Endodermal cell (in vitro differentiated cells): ENCODE measurements at places on chromosomes 6 and 20.
A peak's percentile ranks its signal among the peaks of the same experiment; 100 is the strongest.

DNA sequence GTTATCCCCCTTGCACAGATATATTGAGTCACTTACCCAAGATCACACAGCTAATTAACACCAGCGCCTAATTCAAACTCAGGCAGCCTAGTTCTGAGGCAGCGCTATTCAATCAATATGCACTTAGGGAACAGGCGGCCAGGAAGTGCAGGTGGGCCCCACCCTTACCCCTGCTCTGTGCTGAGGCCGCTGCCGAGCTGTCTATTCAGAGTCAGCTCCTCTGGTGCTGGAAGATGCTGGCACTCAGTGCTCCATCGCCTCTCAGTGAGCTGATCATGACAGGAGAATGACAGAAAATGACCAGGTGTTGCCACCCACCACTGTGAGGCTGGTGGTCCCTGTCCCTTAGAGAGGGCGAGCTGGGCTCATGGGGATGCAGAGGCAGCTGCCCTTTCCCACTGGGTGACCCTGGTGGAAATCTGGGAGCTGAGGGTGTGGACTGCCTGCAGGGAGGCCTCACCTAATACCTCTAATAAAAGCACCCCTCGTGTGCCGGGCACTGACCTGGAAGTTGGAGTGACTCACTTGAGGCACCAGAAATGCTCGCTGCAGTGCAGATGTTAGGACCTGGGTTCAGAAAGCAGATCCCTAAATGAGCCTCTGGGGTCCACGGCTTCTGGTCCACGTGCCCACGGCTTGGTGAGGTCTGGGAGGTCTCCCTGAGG is 42.5 kb upstream of the CD93 start:
- DNase-seq, result no peak

DNA sequence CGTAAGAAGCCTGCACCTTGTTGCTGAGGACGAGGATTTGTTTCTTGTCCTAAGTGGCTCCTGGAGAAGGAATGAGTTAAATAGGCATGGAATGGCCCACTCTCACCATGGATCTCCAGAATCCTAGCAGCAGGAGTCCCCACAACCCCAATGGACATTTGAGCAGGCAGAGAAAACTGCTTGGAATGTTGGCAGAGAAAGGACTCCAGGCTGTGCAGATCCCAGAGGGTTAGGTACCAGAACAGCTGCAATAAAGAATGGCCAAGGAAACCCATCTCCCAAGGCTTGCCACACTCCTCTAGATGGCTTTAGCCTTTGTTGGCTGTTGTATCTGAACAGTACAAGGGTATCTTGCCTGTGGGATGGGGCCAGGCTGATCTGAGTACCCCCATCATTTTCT is 1415.7 kb upstream of the ADGRB3 start:
- DNase-seq, result no peak

DNA sequence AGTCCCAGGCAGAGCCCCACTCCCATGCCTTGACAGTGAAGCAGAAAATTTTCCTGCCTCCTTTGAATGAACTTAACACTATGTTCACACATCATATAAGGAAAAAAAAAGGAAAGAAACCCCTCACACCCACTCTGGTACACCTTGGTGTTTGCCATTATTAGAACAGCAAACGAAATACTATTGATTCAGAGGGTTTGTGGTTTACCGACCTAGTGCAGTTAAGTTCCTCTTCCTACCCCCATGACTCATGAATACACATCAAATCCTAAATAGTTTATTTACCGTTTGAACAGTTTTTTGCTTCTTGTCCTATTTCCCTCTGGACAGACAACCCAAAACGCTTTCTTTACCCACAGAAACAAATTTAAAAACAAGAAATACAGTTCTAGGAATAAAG is 237.7 kb downstream of the FOXA2 start:
- DNase-seq, result no peak

- DNase-seq, result no peak
Observed at GRCh38 chr6:146898069-146898887, 299.5 kb downstream of the ADGB start.

GRCh38 chr6:16006681-16007080 is 122.2 kb upstream of the MYLIP start:
- DNase-seq, result no peak

DNA sequence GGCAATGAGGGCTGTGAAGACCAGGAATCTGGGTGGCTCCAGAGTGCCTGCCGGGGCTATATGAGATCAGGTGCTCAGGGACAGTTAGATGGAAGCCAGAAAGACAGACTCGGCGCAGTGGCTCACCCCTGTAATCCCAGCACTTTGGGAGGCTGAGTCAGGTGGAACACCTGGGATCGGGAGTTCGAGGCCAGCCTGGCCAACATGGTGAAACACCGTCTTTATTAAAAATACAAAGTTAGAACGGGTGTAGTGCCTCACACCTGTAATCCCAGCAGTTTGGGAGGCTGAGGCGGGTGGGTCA is 43.4 kb downstream of the BCAS4 start:
- no peak for DNase-seq

GRCh38 chr20:1933465-1933870 is 38.3 kb downstream of the SIRPA start:
- no peak for DNase-seq

- DNase-seq, result no peak
Observed at GRCh38 chr6:106197441-106197840, 111.3 kb downstream of the PRDM1 start.

- no peak for DNase-seq
Observed at GRCh38 chr6:141482796-141483597, 649.7 kb upstream of the GJE1 start.

- no peak for DNase-seq
Observed at GRCh38 chr6:24408719-24409410, 6.1 kb downstream of the MRS2 start.

GRCh38 chr6:2783188-2783963 is 18.2 kb downstream of the WRNIP1 start:
- DNase-seq, result peak; percentile 75

DNA sequence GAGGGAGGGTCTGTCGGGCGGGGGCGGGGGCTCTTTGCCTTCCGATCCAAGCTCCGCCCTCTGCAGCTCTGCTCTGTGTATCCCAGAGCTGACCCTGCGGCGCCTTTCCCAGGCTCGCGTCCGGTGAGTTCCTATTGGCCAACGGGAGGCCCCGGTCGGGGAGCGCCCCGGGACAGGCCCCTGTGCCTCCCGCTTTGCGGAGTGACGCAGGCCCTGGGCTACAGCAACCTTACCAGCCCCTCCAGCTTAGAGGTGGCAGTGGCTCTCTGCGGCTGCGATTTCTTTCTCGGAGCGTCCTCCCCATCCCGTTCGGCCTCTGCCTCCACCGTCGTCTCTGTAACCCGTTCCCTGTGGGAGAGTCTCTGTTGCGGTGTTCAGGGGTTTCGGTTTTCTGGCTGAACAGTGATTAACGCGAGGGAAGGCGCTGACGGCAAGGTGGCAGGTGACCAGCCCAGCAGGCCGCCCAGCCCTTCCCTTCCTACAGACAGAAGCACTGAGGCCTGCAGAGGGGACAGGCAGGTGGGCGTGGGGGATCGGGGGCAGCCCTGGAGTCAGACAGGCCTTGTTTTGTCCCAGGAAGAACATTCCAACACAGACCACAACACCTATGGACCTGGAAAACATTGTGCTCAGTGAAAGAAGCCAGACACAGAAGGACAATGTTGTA is 18.1 kb upstream of the CEBPB start:
- DNase-seq, result peak; percentile 98

DNA sequence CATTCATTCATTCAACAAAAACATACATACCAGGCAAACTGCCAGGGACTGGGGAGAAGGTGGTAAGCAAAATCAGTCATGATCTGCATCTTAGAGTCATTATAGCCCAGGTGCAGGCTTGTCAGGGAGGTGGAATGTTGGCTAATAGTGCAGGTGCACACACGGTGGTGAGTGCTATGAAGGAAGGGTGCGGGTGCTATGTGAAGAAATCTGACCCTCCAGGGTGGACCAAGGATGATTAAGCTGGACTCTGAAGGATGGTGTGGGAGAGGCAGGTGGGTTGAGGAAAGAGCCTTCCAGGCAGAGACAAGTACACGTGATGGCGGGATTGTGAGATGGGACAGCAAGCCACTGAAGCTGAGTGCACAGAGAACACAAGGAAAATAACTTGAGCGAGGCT is 77.4 kb downstream of the B3GAT2 start:
- DNase-seq, result no peak

DNA sequence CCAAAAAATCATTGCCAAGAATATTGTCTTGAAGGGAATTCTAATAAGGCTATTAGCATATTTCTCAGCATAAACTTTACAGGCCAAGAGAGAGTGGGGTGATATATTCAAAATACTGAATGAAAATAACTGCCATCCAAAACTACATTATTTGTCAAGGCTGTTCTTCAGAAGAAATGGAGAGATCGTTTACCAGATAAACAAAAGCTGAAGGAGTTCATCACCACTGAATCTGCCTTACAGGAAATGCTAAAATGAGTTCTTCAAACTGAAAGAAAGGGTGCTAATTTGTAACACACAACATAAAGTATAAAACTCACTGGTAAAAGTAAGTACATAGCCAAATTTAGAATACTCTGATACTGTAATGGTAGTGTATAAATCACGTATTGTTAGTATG is 517.0 kb downstream of the TENT5A start:
- DNase-seq, result no peak

DNA sequence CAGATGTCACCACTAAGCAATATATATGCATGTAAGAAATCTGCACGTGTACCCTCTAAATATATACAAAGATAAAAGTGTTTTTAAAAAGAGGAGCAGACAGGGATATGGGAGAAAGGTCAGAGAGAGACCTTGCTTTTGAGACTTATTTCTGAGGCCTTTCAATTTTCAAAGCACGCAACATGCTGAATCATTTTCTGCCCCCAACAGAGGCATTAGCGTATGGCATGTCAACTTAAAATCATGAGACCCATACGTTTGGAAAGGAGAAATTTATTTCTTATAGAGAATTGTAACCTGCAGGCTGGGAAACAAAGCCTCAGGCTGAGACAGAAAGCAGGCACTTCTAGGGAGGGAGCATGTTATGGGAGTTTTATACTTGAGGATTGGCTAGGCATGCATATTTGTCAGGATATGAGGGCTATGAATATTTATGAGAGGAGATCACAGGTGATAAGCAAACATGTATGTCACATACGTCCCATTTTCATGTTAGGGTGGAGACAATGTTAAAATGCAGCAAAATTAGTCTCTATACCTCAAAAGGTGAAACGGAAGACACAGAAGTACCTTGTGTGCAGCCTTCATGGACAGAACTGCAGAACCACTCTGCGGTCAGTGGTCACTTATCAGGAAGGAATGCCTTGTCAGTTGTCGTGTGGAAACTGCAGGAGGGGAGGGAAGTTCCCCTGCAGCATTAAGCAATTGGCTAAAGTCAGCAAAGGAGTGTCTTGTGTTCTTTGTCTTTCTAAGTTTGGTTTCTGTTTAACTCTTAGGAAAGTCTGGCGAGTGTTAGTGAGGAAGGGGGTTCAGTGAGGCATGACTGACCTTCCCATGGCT is 6.3 kb upstream of the GABRR2 start:
- no peak for DNase-seq

GRCh38 chr20:64100946-64101688 is 6.2 kb downstream of the NPBWR2 start:
- no peak for DNase-seq

GRCh38 chr6:150070236-150070818 is 1.4 kb upstream of the ULBP3 start:
- no peak for DNase-seq

GRCh38 chr6:36350681-36351571 is 14.2 kb upstream of the BNIP5 start:
- peak; percentile 33 for DNase-seq

- DNase-seq, result no peak
Observed at GRCh38 chr20:22060610-22061009, 355.1 kb downstream of the PAX1 start.

GRCh38 chr6:34888874-34889555 is at the start of gene ANKS1A:
Gene ANKS1A, plus strand, starts transcription at chr6:34889255. Its CDS starts 148 bp downstream, at chr6:34889403.
- peak; percentile 96 for DNase-seq

DNA sequence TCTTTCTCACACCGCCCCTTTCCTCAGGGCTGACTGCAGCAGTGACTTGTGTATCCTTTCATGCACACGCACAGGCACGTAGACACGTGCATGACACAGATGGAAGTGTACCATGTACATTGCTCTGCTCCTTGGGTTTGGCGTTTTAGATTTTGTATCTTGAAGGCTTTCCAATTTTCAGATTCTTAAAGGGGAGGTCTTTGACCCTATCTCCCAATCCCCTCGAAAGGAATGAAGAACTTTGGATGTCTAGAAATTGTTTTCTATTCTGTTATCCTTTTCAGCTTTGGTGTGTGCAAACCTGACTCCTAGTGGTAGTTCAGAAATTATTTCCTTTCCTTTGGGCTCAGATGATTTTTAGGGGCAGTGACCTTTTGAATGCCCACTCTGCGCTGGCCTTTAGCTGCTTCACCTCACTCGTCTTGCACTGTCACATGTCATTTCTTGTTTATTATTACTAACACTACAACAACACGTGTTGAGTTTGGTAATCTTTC is 63.0 kb downstream of the HIVEP1 start:
- no peak for DNase-seq

GRCh38 chr6:19052219-19052618 is 665.1 kb downstream of the RNF144B start:
- no peak for DNase-seq

- no peak for DNase-seq
Observed at GRCh38 chr20:43681468-43681942, 14.6 kb downstream of the MYBL2 start.

GRCh38 chr6:29414588-29414987 is at the start of gene OR12D1:
Gene OR12D1, plus strand, starts transcription at chr6:29414928.
- no peak for DNase-seq

DNA sequence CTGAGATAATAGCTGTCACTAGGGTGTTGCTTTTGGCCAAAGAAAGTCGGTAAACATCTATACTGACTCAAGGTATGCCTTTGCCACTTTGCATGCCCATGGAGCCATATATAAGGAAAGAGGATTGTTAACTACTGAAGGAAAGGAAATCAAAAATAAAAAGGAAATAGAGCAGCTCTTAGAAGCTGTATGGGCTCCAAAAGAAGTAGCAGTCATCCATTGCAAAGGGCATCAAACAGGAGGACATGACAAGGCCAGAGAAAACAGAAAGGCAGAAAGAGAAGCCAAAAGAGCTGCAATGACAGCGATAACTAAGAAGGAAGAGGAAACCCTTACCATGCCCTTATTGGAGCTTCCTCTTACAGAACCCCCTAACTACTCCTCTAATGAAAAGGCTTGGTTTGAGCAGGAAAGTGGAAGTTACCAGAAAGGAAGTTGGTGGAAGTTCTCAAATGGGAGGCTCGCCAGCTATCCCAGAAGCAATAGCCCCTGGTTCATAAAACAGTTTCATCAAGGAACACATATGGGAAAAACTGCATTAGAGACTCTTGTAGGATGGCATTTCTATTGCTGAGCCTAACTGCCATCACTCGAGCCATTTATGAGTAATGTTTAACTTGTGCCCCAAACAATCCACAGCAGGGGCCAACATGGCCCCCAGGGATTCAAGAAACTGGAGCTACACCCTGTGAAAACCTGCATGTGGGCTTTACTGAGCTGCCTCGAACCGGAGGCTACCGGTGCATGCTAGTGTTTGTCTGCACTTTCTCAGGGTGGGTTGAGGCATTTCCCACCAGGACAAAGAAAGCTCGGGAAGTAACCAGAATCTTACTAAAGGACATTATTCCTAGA is 7.0 kb downstream of the IL22RA2 start:
- no peak for DNase-seq

- DNase-seq, result no peak
Observed at GRCh38 chr6:159446340-159446739, 246.7 kb downstream of the SOD2 start.

- no peak for DNase-seq
Observed at GRCh38 chr20:57411406-57412283, 20.4 kb downstream of the RBM38 start.
